Effector CD8-positive, alpha-beta T cell (primary cell): ENCODE measurements at places on chromosomes 6 and 20.

DNA sequence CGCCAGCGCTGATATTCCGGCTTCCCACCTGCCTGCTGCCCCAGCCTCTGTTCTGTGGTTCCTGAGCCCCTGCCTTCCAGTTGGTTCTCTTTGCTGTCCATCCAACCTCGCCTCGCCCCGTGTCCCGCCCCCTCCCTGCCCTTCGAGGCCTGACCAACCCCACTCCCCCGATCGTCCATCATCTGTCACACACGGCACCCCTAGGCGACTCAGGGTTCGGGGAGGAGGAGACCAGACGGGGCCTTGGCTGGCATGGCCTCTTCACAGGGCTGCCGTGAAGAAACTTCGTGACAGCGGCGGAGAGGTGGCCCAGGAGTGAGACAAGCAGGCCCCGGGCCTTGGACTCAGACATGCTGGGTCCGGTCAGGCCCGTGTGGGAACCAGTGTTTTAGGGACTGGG lies 226.1 kb downstream of the QKI start:
- no peak for DNase-seq

- DNase-seq = no peak
These were observed 296.7 kb downstream of the CDH26 start for GRCh38 chr20:60254901-60255411.

- DNase-seq = no peak
These were observed 313.5 kb upstream of the SGK1 start for GRCh38 chr6:134631398-134631924.

GRCh38 chr20:56171087-56172012 lies 77.2 kb upstream of the MC3R start:
- DNase-seq = no peak

DNA sequence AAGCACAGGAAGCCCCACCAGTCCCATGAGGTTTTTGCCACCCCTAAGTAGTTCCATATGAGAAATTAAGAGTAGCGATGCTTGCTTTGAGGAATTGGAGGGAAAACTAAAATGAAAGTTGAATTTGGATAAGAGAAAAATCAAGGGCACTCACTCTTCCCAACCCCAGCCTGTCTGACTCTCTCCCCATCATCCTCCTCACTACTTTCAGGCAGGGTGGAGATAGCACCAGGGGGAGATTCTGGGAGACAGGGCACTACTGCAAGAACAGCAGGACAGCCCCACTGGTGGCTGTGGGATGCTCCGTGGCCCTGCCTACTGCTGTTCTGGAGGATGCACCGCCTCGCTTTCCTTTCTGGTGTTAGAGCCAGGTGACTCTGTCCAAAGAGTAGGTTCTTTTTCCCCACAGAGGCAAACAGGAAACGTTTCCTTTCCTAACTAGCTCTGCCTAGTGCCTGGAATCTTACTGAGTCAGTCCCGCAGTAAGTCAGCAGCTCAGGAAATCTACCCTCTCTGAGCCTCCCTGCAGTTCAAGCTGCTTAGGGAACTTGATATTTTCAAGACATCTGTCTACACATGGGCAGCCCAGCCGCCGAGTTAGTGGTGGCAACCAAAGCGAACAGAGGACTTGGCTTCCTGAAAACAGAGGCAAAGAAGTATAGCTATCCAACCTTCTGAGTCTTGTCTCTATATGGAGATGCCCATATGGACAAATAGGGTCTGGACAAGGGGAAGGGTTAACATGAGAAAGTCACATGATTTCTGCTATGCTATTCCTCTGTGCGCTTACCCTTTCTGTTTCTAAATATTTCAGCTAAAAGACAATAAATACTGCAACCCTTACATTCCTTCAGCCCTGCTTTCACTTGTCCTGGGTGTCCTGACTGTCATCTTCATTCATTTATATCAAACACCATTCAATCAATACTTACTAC lies 11.4 kb downstream of the HLA-E start:
- no peak for DNase-seq

DNA sequence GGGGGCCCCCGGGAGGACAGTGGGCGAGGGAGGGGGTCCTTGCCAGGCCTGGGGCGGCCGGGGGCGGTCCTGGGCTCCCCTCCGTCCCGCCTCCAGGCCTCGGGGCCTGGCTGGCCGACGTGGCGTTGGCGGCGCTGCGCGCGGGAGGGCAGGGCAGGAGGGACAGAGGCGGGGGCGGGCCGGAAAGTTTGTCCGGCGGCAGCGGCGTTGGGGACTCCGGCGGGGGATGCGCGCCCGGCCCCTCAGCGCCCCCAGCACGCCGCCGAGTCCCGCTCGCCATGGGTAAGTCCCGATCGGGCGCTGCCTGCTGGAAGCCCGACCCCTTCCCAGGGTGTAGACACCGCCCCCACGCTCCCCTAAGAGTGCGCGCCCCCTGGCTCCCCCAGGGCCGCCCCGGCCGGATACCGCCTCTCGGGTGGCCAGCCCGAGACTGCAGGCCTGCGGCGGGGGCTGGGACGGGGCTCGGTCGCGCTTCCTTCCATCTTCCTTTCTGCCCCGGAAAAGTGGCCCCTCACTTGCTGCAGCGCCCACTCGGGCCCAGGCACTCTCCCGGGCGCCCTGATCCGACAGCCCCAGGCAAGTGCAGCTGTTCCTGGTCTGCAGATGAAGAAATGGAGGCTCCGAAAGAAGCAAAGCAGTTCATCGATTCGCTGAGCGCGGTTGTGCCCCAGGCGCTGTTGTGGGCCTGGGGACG lies at the start of gene SLC2A10:
TSS of gene SLC2A10 (plus strand) at position 191 of the 694 bp plus-strand sequence. CDS start at position 279, 88 bp downstream.
- no peak for DNase-seq

GRCh38 chr6:45426251-45426650 lies 48.5 kb upstream of the SUPT3H start:
- DNase-seq = no peak

- DNase-seq = no peak
These were observed 280.3 kb upstream of the SYNCRIP start for GRCh38 chr6:85923013-85923430.

DNA sequence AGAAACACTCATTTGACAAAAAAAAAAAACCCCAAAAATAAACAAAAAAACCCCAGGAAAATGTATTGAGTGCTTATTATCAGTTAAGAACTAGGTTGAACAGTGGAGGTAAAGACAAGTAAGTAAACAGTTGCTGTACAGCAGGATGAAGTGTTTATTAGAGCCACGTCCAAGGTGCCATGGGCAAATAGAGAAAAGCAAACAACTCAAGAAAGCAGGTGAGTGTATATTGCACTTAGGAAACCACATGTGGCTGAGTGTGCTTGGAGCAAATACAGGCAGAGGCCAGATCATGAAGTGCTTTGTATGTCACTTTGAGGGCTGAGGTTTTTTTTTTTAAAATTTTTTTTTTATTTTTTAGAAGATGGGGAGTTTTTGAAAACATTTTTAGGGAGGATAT lies 98.3 kb downstream of the MACROD2 start:
- no peak for DNase-seq

DNA sequence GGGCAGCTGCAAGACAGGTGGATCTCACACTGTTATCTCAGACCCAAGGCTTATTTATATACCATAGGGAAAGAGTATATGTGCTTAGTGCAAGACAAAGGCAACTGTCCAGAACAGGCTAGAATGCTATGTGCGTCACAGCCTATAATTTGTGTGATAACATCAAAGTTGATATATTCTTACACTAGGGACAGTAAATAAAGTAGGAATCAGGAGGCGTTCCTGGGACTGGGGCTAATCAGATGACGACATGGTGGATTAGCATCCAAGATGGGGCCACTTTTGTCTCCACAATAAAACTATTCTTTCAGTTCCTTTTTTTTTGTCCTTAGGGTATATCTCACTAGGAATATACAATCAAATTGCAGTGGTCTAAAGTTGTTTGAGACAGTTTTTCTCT lies 54.9 kb upstream of the IER3 start:
- no peak for DNase-seq

GRCh38 chr6:156352861-156353260 lies 424.3 kb upstream of the ARID1B start:
- DNase-seq = no peak

DNA sequence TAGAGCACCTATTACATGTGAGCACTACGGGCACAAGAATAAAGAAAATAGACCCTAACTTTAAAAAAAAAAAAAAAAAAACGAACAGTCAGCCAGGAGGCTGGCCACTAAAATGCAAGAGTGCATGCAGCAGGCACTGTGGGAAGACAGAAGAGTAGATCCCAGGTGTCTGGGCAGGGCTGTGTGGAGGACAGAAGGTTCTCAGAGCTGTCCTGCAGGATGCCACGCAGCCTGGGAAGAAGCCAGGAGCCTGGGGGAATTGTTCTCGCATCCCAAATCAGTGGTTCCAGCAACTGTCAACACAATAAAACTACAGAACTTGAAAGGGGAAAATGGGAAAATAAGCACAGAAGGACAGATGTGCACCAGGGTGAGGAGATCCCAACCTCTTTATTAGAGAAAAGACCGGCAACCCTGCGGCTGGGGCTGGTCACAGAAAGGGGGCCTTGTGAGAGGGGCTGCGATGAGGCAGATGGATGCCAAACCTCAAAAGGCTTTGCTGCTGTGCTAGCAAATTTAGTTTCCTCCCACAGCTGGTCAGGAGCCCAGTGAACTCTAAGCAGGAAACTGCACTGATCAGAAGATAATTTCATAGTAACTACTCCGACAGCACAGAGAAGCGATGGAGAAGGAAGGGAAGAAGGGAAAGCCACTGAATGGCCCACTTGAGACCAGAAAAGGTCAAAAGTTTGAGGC lies 30.9 kb downstream of the MAP3K5 start:
- DNase-seq = no peak

- DNase-seq = no peak
These were observed 26.8 kb downstream of the ERGIC3 start for GRCh38 chr20:35568645-35569044.

- DNase-seq = no peak
These were observed 16.8 kb downstream of the RALY start for GRCh38 chr20:34010405-34010931.

GRCh38 chr20:47686545-47686944 lies 98.7 kb downstream of the SULF2 start:
- DNase-seq = no peak

DNA sequence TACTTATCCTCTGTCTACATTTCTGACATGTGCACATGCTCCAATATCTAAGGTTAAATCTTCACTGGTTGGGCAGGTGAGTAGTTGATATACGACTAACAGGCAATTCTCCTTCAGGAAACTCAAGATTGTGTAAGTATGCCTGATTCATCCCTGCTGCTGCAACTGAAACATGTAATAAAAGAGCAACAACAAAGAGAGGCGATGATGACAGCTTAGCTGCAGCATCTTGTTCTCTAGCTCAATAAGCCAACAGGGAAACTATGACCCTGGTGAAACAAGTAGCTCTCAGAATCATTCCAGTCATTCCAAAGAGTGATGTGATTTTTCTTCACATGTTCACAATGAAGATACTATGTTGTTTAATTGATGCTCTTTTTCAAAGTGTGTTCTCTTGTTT lies 74.4 kb downstream of the ELOVL4 start:
- no peak for DNase-seq

- DNase-seq = no peak
These were observed 18.8 kb downstream of the PARD6B start for GRCh38 chr20:50750145-50750671.

DNA sequence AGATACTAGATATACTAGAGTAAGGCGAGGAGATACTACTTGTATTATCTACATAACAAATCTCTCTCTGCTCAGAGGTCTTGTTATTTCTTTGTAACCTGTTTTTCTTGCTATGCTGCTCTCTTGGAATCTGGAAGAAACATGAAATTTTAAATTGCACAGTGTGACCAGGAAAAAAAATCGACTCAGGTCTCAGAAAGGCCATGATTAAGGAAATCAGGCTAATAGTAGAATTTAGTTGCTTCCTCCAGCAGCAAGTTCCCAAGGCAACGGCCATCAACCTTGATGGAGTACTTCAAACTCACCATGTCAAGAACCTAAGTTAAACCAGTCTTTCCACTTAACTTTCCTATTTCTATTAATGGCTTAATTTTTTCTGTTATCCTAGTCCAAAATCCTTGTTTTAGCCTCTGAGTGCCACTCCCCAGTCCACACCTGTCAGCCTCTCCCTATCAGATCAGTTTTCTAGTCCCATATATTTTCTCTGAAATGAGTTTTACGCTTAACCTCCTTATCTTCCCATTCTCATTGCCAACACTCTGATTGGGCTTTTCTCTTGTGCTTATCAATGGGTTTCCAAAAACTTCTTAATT lies 87.7 kb upstream of the BEND3 start:
- DNase-seq = no peak

DNA sequence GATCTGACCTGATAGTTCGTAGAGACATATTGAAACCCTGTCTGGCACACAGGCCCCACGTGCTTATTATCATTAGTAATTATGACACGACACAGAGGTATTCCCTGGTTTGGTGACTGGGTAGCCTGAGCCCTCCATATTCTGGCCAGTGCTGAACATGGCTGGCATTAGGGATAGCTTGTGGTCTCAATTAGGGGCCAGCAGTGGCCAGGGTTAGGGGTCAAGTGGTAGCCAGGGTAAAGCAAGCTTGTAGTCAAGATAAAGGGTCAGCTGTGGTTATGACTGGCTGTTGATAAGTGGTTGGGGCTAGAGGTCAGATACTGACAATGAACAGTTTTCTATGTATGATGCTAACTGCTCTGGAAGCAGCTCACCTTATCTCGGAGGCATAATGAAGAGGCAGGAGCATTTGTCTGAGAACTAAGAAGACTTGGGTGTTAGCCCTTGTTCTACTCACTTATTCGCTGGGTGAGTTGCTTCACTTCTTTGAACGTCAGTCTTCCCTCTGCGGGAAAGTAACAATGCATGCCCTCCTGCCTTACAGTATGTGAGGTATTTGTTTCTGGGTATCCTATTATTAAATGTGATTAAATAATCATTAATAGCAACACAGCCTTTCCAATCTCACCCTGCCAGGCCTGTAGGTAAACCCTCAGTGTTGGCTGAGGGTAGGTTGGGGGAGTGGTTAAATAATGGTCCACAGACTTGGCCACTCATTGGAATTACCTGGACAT lies 66.7 kb downstream of the VEGFA start:
- no peak for DNase-seq

- no peak for DNase-seq
These were observed 45.5 kb upstream of the OCSTAMP start for GRCh38 chr20:46595933-46596332.

DNA sequence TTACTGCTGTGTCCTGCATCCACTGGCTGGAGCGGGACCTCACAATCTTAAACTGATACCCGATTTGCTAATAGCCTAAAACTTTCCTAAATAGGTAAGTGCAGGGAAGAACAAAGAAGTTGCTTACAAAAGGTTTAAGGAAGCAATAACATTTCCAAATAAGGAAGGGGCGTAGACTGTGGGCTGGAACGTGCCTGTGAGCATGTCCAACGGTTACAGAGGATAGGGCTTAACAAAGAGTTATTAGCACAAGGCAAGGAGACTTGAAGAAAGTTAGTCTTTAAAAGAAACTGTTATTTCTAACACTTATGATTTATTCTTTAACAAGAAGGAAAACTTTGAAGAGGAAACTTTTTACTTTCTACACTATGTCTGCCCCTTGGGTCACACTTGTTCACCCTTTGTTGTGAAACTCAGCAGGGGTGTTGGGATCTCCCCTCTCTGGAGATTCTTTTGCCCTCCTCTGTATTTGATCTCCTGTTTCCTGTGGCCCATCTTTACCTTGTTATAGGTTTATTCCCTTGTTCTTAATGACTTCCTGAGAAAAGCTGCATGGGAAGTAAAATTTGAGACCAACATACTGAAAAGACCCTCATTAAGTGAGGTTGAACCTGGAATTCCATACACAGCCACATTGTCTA lies 28.7 kb downstream of the KAT14 start:
- DNase-seq = no peak
